ENCODE measurements at places on chromosomes 12 and 14. TPM values are rescaled to one million over a fixed set of nuclear protein-coding genes. Genes with fewer than 3 reads are reported as not detected.
A peak's percentile ranks its signal among the peaks of the same experiment; 100 is the strongest.

Gene HCAR2
- total RNA-seq: not detected

Gene LGMN
- total RNA-seq: 59.0 TPM

GRCh38 chr14:94805680-94806288 is 35.9 kb upstream of the GSC start:
- ATAC-seq: no peak

- no peak for ATAC-seq
Measured at GRCh38 chr12:95286713-95287112, 69.1 kb downstream of the VEZT start.

GRCh38 chr14:38210587-38211216 is 3.0 kb downstream of the SSTR1 start:
- no peak for ATAC-seq

GRCh38 chr12:78968226-78968625 is 103.7 kb downstream of the SYT1 start:
- ATAC-seq: no peak

DNA sequence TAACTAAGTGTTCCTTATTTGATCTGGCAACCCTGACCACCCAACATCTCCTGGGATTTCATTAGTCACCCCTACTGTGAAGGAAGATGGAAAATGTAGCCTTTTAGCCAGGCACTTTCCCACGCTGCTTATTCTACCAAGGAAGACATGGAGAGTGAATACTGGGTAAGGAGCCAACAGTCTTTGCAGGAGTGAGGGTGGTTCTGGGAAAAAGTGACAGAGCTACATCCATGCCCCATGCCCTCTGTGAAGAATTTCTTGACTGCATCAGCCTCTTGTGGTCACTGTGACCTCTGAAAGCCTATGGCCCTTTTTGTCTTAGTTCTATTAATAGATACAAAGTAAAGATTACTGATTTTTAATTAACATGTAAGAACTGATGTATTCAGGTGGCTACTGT is 196.0 kb upstream of the EEA1 start:
- no peak for ATAC-seq

DNA sequence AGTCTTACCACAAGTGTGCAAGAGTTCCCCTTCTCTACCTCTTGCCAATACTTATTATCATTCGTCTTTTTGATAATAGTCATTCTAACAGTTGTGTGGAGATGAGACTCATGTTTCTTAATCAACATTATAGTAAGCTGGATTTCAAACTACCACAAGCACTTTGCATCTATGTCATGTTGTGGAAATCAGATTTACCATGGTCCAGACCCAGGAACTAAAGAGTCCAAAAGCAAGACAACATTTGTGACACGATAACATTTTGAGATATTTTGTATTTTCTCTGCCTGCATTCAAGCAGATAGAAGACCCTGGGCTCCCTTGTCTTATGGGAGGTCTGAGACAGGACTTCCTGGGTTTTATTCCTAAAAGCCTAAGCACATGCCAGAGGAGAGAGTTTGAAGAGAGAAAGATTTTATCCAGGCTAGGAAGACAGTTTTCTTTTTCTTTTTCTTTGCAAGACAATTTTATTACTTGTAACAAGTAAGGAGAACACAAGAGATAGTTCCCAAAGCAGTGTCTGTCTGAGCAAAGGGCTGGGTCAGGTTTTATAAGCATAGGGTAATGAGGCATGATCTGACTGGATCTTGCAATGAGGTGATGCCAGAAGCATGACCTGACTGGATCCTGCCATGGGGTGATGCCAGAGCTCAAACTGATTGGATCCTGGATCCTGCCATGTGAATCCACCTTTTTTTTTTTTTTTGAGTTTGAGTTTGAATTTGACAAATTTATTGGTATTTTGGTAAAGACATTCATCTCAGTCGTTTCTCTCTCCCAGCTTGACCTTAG is 180.5 kb upstream of the HMGA2 start:
- no peak for ATAC-seq

GRCh38 chr12:106118381-106119130 is 20.2 kb downstream of the NUAK1 start:
- ATAC-seq: no peak

- ATAC-seq: peak; percentile 28
Measured at GRCh38 chr12:52871291-52872039, 22.7 kb upstream of the KRT78 start.

DNA sequence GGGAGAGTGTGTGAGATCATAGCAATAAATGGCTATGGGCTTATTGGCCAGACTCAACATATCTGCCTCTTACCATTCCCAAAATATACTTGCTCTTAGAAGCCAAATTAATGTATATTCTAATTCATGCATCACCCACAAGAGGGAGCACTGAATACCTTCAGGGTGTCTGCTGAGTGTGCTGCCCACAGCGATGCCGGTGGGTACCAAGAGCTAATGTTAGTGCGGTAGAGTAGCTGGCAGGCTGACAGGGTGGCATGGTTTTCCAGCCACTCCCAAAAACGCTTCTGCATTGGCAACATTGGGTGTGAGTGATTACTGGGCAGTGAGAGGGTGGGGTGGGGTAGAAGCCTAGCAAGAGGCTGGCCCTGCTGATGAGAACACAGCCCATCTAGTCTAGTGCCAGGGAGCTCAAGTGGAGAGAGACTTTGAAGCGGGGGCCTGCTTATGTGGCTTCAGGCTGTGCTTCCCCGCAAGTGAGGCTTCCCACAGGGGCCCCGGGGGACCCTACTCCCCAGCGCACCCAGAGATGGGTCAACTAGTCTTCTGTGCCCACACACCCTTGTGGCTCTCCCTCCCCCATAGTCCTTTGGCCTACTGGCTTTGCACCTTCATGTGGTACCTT is 9.2 kb upstream of the PLEKHD1 start:
- ATAC-seq: no peak

GRCh38 chr14:63642656-63643382 is 1.1 kb upstream of the WDR89 start:
- no peak for ATAC-seq

GRCh38 chr12:28878629-28879028 is 270.4 kb upstream of the FAR2 start:
- no peak for ATAC-seq

DNA sequence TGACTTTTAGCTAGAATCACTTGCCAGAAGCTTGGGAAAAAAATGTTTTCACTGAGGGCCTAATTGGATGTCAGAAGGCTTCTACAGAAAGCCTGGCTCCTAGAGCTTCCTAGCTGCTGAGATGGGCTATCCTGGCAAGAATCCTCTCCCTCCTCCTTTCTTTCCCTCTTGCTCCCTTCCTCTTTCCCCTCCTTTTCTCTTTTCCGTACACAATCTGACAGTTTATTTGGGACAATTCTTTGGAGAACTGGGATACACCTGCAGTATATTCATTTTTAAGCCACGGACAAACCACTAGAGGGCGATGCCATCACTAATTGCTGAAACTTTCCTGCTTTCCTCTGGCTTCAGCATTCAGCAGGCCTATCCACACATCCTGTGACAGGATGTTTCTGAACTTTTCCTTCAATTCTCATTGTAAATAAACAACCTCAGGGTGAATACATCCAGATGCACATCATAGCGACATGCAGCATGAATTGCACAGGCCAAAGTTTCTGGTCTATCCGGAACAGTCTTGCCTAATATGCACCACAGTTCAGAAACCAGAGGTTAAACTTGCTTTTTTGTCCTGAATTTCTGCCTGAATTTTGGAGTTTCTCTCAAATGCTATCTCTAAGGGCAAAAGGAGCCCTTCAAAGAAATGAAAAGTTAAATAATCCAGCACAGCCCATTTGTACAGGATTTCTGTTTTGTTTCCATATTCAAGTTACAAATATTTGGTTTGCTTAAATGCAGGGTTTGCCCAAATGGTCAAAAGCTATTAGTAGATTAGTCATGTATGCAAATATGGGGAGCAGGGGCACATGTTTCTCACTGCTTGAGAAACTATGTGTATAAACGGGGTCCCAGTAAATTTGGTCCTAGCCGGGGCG is 142.8 kb downstream of the PAWR start:
- peak; percentile 37 for ATAC-seq

DNA sequence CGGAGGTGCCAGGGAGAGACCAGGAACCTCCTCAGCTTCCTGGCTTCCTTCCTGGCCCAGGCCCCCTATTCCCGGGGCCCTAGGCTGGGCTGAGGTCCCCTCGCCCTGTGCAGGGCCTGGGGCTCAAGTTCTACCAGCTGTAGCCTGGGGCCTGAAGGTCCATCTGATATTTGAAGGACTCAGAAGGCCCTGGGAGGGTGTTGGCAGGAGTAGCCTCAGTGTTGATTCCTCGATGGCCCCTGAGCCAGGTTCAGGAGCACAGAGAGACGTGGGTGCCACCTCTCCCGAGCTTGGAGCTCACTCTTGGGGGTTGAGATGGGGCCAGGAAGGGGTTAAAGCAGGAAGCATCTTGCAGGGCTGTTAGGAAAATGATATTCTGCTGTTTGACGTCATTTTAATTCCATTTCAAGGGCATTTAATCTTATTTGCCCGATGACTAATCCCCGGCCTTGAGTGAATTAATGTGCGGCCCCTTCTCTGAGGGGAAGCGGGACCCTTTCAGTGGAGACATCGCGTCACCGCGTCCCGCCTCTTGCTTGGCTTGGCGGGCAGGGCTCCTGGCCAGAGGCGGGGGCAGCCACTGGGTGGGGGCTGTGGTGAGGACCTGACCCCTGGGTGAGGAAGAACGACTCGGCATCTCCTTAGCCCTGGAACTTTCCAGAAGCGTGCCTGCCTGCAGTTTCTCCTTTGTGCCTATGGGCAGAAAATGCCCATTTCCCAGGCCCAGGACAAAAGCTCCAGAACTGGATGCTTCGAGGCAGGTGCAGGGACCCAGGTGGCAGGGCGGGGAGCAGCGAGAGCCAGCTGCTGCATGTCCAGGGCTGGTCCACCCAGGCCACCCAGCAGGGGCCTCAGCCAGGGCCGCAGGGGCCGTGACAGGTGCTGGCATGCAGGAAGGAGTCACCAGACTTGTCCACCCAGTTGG is 158.3 kb downstream of the KIF26A start:
- no peak for ATAC-seq

GRCh38 chr14:50725761-50726160 is 57.7 kb upstream of the SAV1 start:
- no peak for ATAC-seq

All from gastroesophageal sphincter (tissue), 4 donors.